Myometrial cell (primary cell): ENCODE measurements at places on chromosomes 7 and 10. TPM values are rescaled to one million over a fixed set of nuclear protein-coding genes. Genes with fewer than 3 reads are reported as not detected.

The DNAJC1 gene
- total RNA-seq: 38.1 and 45.4 TPM in 2 replicates

The GIMAP7 gene
- total RNA-seq: not detected in 2 replicates

The TAS2R3 gene
- not detected in 2 replicates for total RNA-seq

The FAM131B gene
- total RNA-seq: 0.53 and 1.2 TPM in 2 replicates

The C10orf88 gene
- total RNA-seq: 4.6 and 4.9 TPM in 2 replicates

The VAX1 gene
- not detected in 2 replicates for total RNA-seq

The MKX gene
- total RNA-seq: 6.7 and 7.5 TPM in 2 replicates

The HMX3 gene
- total RNA-seq: not detected in 2 replicates

The SLC13A1 gene
- not detected in 2 replicates for total RNA-seq

The AGAP5 gene
- 1.6 TPM in 1 of 2 replicates, not detected in the other for total RNA-seq

The GALNT17 gene
- total RNA-seq: not detected in 2 replicates

The ZMIZ1 gene
- 16.7 and 18.7 TPM in 2 replicates for total RNA-seq

The NUDT1 gene
- 73.5 and 81.0 TPM in 2 replicates for total RNA-seq

The ARPC1A gene
- total RNA-seq: 281 and 385 TPM in 2 replicates

The TMEM196 gene
- not detected in 2 replicates for total RNA-seq

The IDI2 gene
- not detected in 2 replicates for total RNA-seq

The CADPS2 gene
- total RNA-seq: 20.8 and 23.4 TPM in 2 replicates

The MSRB2 gene
- total RNA-seq: 30.3 and 33.5 TPM in 2 replicates

The AHCYL2 gene
- total RNA-seq: 4.4 and 5.5 TPM in 2 replicates

The EN2 gene
- not detected in 2 replicates for total RNA-seq

The PDE1C gene
- 0.18 and 0.86 TPM in 2 replicates for total RNA-seq

The NKX1-2 gene
- total RNA-seq: not detected in 2 replicates

The VENTX gene
- not detected in 2 replicates for total RNA-seq

The STEAP1B gene
- 3.2 and 4.4 TPM in 2 replicates for total RNA-seq

The TMEM72 gene
- not detected in 2 replicates for total RNA-seq

The H2BK1 gene
- not detected in 2 replicates for total RNA-seq

The NEUROD6 gene
- not detected in 2 replicates for total RNA-seq

The RAPGEF5 gene
- 0.29 TPM in 1 of 2 replicates, not detected in the other for total RNA-seq

The APBB1IP gene
- total RNA-seq: not detected in 2 replicates

The ADCY1 gene
- total RNA-seq: 0.71 TPM in 1 of 2 replicates, not detected in the other

The ARHGEF35 gene
- under 0.01 and 2.5 TPM in 2 replicates for total RNA-seq

The SCIN gene
- total RNA-seq: not detected in 2 replicates

The CREB5 gene
- total RNA-seq: 1.4 and 2.3 TPM in 2 replicates

The SCART1 gene
- under 0.01 and 0.18 TPM in 2 replicates for total RNA-seq

The SLC39A12 gene
- not detected in 2 replicates for total RNA-seq

The RABGEF1 gene
- total RNA-seq: 25.9 and 28.4 TPM in 2 replicates

The KBTBD2 gene
- total RNA-seq: 14.4 and 22.5 TPM in 2 replicates

The EPDR1 gene
- total RNA-seq: 6.2 and 7.5 TPM in 2 replicates

The FZD1 gene
- 2.9 and 3.5 TPM in 2 replicates for total RNA-seq

The COG5 gene
- 23.9 and 42.7 TPM in 2 replicates for total RNA-seq

The HMX2 gene
- not detected in 2 replicates for total RNA-seq

The RNF148 gene
- total RNA-seq: not detected in 2 replicates

The IFIT1B gene
- not detected in 2 replicates for total RNA-seq

The ABCB4 gene
- total RNA-seq: 0.29 TPM in 1 of 2 replicates, not detected in the other

The RASSF4 gene
- total RNA-seq: 6.6 and 7.8 TPM in 2 replicates

The PCLO gene
- total RNA-seq: 1.1 and 2.9 TPM in 2 replicates

The WDR37 gene
- total RNA-seq: 15.6 and 23.0 TPM in 2 replicates

The ZNF736 gene
- total RNA-seq: 2.7 and 3.2 TPM in 2 replicates

The DNAJC9 gene
- total RNA-seq: 23.9 and 28.0 TPM in 2 replicates

The BMPER gene
- under 0.01 and 0.35 TPM in 2 replicates for total RNA-seq

The ECHS1 gene
- total RNA-seq: 149 and 150 TPM in 2 replicates

The OPN4 gene
- not detected in 2 replicates for total RNA-seq

The C7orf25 gene
- total RNA-seq: 3.5 and 10.3 TPM in 2 replicates
